ENCODE measurements at places on chromosomes 7 and 10. TPM values are rescaled to one million over a fixed set of nuclear protein-coding genes. Genes with fewer than 3 reads are reported as not detected.

GRCh38 chr10:129679207-129679606, 212.2 kb downstream of the MGMT start:
- no peak for DNase-seq

- DNase-seq = no peak
Observed at GRCh38 chr7:13724977-13725566, 264.4 kb downstream of the ETV1 start.

GRCh38 chr10:124657806-124658205, 86.4 kb downstream of the FAM53B start:
- DNase-seq = no peak

DNA sequence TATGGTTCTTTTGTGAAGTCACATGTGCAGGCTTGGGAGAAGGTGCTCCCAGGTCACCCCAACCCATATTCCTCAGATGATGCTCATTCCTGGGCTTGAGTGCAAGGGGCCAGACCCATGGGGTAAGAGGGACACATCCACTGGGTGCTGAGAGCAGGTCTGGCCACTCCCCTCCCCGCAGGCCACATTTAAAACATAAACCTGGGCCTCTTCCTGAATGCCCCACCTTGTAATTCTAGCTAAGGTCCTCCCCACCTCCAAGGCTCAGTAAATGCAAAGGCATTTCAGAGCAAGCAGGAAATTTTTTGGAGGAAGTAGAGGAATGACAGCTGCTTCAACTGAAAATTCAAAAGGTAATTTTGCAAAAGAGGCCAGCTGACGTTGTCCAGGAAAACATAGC, 172.5 kb downstream of the ARHGAP21 start:
- DNase-seq = no peak

DNA sequence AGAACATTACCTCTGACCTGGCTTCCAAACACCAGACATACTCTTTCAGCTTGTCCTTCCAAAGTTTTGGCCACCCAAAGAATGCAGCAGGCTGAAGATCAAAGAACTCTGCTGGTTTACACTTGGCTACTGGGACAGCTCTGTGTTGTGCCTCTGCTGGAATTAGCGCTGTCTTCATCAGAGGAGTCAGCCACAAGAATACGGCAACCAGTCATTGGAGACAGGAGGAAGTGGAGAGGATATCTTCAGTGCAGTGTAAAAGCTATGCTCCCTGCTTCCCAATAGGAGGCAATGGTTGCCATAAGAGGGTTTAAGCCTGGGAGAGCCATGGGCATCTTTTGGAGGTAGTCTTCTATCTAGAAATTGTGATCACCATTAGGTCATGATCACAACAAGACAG, 126.7 kb upstream of the WNT16 start:
- no peak for DNase-seq

GRCh38 chr10:48457949-48458661, 146.8 kb downstream of the ARHGAP22 start:
- no peak for DNase-seq

Gene IKZF1
- total RNA-seq = 10.5 TPM

DNA sequence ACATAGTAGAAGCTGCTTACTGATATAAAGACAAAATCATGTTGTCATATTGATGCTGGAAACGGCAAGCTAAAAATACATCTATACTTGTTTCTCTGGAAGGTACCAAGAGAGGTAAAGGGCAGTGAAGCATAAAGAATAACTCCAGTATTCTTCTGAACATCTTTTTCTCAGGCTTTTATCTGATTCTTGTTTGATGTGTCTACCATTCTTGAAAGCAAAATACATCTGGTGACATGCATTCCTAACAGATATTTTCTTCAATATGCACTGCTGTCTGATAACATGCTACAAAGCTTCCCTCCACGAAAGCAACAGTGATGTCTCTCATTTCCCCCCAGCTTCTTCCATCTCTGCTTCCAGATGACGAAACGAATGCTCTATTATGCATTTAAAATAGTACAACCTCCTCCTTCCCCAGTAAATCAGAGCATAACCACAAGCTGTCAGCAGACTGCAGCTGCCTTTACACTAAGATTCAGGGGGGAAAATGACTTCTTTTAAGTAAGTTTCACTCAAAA, 100.8 kb downstream of the ARHGAP21 start:
- DNase-seq = no peak

GRCh38 chr7:129776362-129776722, 164.8 kb downstream of the NRF1 start:
- DNase-seq = no peak

Gene PRDX3
- 299 TPM for total RNA-seq

Gene TFPI2
- 0.56 TPM for total RNA-seq

DNA sequence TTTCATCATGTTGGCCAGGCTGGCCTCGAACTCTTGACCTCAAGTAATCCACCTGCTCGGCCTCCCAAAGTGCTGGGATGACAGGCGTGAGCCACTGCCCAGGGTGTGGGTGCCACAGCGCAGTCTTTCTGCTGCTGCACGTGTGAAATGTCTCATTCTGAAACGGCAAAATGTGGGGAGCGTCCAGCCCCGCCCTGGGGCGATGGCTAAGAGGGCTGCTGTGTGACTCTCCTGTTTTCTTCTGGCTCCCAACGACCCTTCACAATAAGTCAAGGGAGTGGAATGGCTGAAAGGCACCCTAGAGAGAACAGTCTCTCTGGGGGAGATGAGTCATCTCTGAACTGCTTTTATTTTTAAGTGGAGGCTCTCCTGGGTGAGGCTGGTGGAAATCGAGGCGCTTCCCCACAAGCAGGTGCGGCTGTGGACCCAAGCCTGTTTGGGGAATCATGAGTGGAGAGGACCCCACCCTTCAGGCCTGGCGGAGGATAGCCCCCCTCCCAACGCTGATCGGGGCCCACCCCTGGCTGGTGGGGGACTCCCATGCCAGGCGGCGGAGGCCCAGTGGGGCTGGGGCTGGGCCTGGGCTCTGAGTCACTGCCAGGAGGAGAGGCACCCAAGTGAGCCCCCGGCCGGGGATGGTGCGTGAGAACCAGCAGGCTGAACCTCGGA, 18.0 kb downstream of the ADAP1 start:
- no peak for DNase-seq

GRCh38 chr10:11147722-11148121, 130.1 kb downstream of the CELF2 start:
- DNase-seq = peak; percentile 55

DNA sequence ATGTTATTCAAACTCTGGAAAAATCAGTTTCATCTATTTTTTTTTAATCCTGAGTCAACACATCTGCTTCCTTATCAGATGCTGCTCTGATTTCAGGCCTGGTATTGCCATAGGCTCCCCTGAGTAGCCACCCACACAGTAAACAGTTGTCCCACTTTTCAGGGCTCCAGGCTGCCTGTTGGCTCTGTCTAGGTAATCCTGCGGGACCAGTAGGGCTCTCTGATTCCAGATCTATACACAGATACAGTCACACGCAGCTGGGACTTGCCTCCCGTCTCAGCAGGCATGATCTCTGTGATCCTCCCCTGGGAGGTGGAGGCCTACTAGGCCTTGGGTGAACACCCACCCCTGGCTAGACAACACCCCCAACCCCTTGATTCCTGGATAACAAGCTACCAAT, 206.1 kb downstream of the CREB5 start:
- no peak for DNase-seq
